ENCODE measurements at places on chromosomes 4 and X. TPM values are rescaled to one million over a fixed set of nuclear protein-coding genes. Genes with fewer than 3 reads are reported as not detected.

GRCh38 chr4:24382381-24382780 lies 202.0 kb downstream of the DHX15 start:
- no peak overlapping the region for H3K27ac ChIP-seq
- no peaks in the 10 kb centered on the region for H3K4me1 ChIP-seq
- no peaks in the 10 kb centered on the region for H3K36me3 ChIP-seq

DNA sequence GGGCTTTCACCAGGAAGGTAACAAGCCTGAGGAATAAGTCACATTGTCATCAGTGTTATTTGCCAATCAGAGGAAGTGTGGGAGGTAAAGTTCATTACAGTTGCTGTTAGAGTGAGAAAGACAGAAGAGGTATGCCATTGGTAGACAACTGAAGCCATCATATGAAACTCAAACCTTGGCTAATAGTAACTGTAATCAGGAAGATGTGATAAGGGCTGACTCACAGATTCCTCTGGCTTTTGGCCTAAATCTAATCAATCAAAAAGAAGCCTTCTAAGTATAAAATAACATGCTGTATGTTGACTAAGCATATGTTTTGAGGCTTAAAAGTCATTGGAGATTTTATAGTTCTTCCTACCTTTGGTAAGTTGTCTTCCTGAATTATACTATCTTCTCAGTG lies 242.8 kb downstream of the PCDH7 start:
- H3K4me3 ChIP-seq: no peak overlapping the region
- H3K27me3 ChIP-seq: no peaks in the 10 kb centered on the region
- H3K27ac ChIP-seq: no peak overlapping the region

DNA sequence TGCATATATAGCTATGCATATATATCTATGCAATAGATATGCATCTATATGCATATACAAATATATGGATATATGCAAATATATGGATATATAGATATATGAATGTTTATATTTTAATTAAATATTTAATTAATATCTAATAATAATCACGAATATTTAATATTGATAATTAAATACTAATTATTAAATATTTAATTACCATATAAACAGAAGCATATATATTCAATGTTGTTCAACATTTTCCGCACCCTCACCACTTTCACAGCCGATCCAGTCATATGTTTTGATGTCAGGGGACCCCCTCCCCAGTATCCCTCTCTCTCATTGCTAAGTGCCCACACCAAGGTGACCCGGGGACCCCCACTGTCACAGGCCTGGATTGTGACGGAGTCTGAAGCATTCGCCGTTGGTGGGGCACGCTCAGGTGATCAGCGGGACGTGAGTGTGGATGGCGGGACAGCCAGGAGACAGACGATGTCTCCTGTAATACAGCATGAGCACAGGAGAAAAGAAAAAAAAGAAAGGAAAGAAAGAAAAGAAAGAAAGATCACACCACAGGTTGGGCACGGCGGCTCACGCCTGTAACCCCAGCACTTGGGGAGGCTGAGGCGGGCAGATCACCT lies 199.7 kb downstream of the CRLF2 start:
- no peak overlapping the region for H3K4me3 ChIP-seq
- no peak overlapping the region for H3K27ac ChIP-seq
- no peak for DNase-seq
- no peaks in the 10 kb centered on the region for H3K36me3 ChIP-seq

The MAGEA8 gene
- total RNA-seq: not detected

The SRD5A3 gene
- 10.2 TPM for total RNA-seq

The BEX1 gene
- total RNA-seq: 10.5 TPM

The SFRP2 gene
- total RNA-seq: 0.49 TPM
